ENCODE measurements at places on chromosomes 5 and 9. TPM values are rescaled to one million over a fixed set of nuclear protein-coding genes. Genes with fewer than 3 reads are reported as not detected.

Gene ISL1
- 1.2 TPM for total RNA-seq

Gene TMEM252
- total RNA-seq: not detected

Gene FOXD4L6
- 0.69 TPM for total RNA-seq

Gene SPATA31A3
- not detected for total RNA-seq

Gene ANKRD34B
- not detected for total RNA-seq

Gene GRM6
- total RNA-seq: not detected

DNA sequence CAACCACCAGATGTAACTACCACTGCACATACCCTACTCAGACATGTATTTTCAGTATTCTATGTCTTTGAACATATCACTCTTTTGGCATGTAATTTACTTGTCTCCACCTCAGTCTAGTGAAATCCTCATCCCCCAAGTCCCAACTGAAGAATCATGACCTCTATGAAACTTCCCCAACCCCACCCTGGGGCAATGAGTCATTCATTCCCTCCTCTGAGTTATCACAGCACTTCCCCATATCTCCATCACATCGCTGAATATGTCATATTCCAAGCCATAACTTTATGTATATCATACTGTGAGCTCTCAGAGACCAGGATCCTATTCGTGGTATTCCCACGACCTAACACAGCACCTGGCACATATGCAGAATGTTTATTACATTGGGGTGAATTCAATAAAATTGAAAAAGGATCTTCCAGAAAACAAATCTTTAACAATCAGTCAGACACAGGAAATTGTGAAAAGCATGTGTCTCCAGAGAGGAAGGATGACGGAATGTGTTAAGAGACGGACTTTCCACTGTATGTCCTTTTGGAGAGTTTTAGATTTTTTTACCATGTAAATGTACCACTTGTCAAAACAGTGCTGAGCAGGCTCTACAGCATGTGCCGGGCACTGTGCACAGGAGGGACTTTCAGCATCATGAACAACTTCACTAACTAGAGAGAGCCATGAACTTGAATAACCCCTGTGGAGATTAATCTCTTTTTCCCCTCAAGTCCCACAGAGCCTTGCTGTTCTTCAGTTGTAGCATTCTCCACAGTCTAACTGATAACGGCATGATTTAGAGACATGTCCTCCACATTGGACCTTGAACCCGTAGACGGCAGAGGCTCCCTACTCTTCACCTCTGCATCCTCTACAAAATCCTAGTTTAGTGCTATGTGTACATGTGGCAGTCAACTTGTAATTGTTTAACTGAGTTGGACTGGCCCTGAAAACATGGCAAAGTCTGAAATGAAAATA, 213.5 kb downstream of the GLIS3 start:
- no peak for DNase-seq

- peak; percentile 54 for DNase-seq
These were observed 55.9 kb downstream of the NSUN2 start for GRCh38 chr5:6576861-6577501.

- no peak for DNase-seq
These were observed 161.8 kb downstream of the PJA2 start for GRCh38 chr5:109247986-109248385.

GRCh38 chr5:175831507-175831906, 39.9 kb upstream of the CPLX2 start:
- DNase-seq: no peak

DNA sequence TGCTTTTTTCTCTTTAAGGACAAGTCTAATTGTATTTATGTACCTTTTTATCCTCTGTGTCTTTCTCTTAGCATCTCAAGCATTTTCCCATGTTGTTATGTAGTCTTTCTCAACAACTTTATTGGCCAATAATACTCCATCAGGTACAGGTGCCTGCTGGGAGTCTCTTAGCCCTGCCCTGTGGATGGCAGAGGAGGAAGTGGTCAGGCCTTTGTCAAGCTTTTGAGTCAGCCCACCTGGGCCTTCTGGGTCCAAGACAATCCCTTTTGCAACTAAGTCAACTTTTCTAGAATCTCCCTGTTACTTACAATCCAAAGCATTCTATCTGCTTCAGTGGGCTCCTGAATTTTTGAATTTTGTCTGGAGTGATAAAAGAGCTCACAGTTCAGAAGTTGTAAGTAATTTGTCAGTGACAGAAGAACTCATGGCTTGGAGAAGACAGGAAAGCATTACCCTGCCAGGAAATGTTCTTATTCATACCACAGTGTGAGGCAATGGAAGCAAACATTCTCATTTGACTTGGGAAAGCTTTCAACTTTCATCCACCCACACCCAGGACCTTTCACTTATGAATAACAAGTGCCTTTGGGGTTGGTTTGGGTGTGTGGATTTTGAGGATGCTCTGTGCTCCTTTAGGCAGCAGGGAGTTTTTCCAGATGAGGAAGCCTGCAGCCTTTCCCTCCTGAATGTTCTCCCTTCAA, 200.0 kb upstream of the S1PR3 start:
- peak; percentile 82 for DNase-seq

- no peak for DNase-seq
These were observed 236.5 kb upstream of the IL12B start for GRCh38 chr5:159566832-159567231.
